ENCODE measurements at places on chromosomes 2 and 18.

DNA sequence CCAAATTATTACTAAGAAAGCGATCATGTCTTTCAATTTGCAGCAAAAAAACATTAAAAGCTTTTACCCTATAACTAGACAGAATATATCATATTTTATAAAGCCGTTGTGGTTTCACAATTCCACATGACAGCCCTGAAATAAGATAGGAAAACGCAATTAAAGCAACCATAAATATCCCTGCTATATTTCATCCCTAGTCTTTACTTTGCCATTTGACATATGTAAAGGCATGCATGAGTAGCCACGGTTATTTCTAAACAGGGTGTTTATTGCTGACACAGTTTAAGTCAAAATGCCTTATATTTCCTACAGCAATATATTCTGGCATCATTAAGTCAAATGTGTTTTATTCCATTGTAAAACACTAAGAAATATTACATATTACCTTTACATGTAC is 239.9 kb downstream of the DSEL start:
- DNase-seq, result no peak

- no peak for DNase-seq
Measured at GRCh38 chr2:232871835-232872736, 2.0 kb downstream of the SNORC start.

GRCh38 chr2:147937744-147938349 is 82.7 kb downstream of the ORC4 start:
- peak; percentile 23 for DNase-seq

DNA sequence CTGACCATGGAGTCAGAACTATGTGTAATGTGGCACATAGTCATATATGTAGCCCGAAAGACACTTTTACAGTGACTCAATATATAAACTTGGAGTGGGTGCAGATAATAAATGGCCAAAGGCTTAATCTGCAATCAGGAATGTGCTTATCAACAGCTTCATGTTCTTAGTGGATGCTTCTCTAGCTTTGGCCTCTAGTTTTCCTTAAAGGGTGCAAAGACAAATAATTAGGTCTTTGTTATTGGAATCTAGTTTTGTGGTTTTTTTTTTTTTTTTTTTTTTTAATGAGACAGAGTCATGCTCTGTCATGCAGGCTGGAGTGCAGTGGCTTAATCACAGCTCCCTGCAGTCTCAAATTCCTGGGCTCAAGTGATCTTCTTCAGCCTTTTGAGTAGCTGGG is 625.6 kb downstream of the EPHA4 start:
- DNase-seq, result no peak

DNA sequence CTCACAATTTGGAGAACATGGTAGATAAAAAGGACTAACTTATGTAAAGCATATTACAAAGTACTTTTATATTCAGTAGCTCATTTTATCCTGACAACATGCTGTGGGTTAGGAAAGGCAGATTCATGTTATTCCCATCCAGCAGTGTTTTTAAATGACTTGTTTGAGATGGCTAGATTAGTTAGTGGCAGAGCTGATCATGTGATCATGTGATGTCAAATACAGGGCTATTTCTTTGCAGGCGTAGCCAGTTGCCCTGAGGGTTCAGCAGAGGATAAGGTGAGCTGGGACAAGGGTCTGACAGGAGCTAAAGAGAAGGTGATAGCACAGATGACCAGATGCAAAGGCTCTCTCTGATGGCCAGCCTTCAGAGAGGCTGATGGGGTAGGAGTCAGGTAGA is 97.8 kb downstream of the ADD2 start:
- DNase-seq, result no peak

- no peak for DNase-seq
Measured at GRCh38 chr18:9066817-9067306, 35.6 kb upstream of the NDUFV2 start.

- no peak for DNase-seq
Measured at GRCh38 chr2:62501794-62502500, 4.0 kb downstream of the TMEM17 start.

- no peak for DNase-seq
Measured at GRCh38 chr2:142599504-142599903, 278.0 kb upstream of the KYNU start.

GRCh38 chr2:239495791-239496233 is 95.0 kb upstream of the HDAC4 start:
- DNase-seq, result no peak

DNA sequence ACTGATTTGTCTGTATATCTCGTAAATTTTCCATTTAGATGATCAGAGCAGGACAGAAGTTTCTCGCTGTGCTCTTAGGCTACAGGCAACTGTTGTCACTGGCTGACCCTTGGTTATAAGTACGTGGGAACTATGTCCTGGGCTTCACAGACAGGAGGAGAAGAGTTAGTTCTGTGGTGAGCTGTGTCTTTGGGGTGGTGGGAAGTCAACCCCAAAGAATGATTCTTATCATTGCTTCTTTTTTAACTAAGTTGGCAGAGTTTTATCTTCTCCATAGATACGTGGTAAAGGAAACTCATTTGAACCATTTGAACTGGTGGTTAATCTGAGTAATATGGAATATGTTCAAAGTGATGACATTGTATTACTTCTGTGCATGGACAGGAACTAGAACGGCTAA is 230.6 kb upstream of the EPAS1 start:
- DNase-seq, result no peak

DNA sequence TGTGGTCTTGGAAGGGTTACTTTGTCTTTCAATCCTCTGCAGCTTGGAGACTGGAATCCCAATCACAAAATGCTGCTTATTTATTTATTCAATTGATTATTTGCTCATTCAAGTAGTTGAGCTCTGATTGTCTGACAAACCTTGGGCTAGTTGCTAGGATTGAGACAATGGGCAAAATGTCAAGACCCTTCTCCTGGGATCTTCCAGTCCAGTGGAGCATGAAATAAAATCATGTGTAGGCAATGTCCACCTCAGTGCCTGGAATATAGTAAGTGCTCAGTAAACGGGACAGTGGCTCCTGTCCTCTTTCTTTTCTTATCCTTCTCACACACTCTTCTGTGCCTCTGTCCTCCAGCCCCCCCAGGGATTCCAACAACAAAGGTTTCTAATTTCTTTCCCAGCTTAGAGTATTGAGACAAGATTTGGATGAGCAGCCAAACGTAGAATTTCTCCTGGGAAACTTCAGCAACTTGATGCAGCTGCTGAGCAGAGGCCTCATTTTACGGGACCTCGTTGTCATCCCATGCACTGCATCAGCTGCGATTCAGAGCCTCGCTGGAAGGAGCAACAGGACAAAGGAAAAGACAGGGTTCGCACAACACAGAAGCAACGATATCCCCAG is 545.0 kb downstream of the SOX11 start:
- DNase-seq, result no peak

GRCh38 chr18:37869051-37869450 is 303.5 kb upstream of the CELF4 start:
- DNase-seq, result no peak

GRCh38 chr2:205364261-205364660 is 318.0 kb upstream of the NRP2 start:
- DNase-seq, result no peak

DNA sequence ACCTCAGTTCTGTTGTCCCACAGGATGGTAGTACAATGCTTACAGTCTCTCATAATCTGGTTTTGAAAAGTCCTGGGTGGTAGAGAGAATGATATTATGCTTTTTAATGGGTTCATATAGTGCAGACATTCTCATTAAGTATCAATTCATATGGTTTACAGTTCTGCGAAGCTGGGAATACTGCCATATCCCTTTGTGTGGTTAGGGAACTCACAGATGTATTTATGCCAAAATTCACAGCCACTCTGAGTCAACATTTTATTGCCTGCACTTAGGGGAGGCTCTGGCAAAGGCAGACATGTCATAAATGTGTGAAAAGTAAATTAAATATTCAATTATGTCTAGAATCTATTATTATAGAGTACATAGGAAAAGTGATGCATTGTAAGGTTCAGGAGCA is 808.2 kb downstream of the SUCLG1 start:
- no peak for DNase-seq

GRCh38 chr2:241066893-241067341 is 35.2 kb downstream of the MTERF4 start:
- DNase-seq, result no peak

DNA sequence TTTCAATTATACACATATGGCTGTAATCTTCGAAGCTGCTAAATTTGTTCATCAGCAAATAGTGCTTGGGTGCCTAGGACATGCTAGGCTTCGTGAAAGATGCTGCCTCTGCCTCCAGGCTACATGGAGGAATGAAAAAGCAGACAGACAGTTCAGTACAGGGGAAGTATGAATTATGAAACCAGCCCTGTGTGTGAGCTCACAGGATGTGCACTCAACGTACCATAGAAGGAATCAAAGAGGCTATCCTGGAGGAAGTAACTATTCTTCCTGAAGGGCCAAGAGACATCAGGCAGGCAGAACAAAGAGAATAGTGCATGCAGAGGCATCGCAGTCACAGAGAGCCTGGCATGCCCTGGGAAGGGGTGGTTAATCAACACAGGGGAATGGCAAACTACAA is 61.4 kb downstream of the DYM start:
- DNase-seq, result no peak

- DNase-seq, result no peak
Measured at GRCh38 chr2:86028766-86029381, 76.8 kb downstream of the POLR1A start.

DNA sequence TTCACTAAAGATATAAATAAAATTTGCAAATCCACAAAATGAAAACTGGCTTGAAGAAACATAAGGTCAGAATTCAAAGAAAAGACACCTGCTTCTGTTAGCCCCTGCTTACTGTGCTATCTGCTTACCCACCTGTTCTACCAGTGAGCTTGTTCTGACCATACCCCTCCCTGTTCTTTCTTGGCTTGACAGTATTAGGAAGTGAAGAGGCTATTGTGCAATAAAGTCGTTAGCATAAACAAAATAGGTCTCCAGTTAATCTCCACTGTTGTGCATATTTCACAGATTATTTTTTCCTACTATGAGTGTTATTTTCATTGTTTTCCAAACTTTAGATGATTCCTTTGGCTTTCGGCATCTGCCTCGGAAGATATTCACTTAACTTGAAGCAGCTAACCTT is 322.1 kb downstream of the CCDC85A start:
- no peak for DNase-seq

- no peak for DNase-seq
Measured at GRCh38 chr2:42187886-42188285, 18.7 kb downstream of the EML4 start.

DNA sequence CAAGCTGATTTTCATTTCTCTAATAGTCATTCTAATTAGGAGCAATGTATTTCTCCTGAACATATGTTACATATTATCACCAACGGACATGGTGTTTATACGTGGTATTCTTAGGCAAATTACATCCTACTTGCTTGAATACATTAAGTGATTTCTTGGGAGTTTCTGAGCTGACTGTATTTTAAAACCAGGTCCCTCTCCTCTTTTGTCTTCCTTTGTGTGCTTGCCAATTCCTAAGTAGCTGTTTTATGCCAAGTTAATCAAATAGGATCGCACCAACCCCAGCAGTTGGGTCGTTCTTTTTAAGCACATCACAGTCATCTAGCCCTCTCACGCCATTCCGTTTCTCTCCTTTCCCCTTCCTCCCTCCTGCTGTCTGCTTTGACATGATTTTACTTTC is 75.4 kb upstream of the MAP2 start:
- peak; percentile 19 for DNase-seq

GRCh38 chr2:134282629-134283400 is 28.9 kb downstream of the MGAT5 start:
- DNase-seq, result no peak

DNA sequence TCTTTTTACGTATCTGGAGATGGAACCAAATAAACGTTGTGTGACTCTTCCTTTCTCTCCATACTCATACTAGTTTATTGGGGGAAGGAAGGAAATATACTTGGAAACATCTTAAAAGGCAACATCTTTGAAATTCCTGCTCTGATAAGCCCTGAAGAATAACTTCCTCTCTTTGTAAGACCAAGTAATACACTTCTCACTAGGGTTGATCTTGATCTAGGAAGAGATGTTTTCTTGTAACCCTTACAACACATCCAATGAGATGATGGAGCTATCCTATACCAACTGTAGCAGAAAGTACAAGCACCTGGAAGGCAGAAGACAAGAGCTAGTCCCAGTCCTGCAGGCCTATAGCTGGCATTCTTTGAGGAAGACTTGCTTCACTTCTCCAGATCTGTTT is 2.0 kb downstream of the ANKRD44 start:
- DNase-seq, result no peak

DNA sequence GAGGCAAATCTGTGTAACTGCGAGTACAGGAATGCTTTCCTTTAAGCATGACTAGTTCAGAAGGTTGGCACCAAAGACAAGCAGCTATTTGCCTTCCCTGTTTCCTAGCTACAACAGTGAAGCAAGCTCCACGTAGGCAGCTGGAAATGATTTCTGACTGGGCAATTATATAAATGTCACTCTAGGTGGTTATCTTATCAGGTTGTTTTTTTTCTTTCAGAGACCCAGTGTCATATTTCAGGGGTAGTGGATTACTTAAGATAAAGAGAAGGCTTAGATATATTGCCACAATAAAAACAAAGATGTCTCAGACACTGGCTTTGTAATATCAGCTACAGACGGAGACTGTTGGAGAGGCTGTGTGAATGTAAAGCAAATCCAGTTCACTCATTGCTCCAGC is 748.9 kb upstream of the NXPH2 start:
- no peak for DNase-seq

- no peak for DNase-seq
Measured at GRCh38 chr18:32772581-32773381, at the start of gene KLHL14. Gene KLHL14 (minus strand): TSS chr18:32773023. CDS start chr18:32770591, 2,432 bp downstream.

- no peak for DNase-seq
Measured at GRCh38 chr18:68179811-68180210, 535.1 kb downstream of the TMX3 start.

DNA sequence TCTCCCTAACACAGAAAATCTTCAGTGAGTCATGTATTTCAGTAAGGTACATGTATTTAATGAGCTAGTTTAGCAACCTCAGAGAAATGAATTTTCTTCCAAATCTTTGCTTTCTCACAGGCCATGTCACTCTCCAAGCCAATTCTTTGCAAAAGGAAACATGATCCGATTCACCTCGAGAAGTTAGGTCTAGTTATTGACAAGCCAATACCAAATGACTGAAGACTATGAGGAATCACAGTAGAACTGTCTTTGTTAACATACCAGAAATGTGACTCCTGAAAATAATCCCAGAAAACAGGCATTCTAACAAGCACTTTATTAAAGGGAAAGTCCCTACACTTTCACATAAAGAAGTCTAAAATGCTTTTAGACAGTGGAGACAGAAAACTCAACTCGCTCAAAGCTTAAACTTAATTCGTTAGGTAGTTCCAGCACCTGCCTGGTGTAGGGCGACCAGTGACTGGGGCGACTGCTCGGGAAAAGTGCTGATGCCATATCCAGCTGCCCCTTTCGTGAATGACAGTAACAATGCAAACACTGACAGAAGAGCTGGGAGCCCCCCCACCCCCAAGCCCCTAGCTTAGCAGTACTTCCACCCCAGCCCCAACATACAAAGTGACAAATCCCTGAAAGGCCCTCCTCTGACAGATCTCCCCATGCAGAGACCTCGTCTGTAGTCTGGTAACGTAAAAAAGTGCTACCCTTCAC is 1.8 kb downstream of the MEMO1 start:
- DNase-seq, result no peak
